ENCODE measurements at places on chromosomes 2 and 18.

GRCh38 chr2:24863641-24864040 lies 56.4 kb downstream of the ADCY3 start:
- no peak for DNase-seq

DNA sequence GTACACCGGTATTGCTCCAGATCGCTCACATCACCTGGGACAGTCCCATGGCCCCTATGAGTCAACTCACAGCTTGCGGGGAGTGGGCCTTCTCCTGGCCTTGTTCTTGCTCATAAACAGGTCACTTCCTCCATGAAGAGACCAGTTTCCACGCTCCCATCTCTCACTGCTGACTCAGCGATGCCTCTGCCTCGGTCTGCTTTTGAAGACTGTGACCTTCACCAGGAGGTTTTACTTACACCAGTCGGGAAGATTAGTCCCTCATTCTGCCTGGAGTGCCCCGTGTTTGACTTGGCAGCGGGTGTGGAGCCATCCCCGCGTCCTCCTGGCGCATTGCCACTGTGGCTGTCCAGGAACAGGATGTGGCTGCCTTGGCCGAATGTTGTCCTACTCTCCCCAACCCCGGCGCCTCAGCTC lies 159.8 kb downstream of the RHBDD1 start:
- DNase-seq: no peak

DNA sequence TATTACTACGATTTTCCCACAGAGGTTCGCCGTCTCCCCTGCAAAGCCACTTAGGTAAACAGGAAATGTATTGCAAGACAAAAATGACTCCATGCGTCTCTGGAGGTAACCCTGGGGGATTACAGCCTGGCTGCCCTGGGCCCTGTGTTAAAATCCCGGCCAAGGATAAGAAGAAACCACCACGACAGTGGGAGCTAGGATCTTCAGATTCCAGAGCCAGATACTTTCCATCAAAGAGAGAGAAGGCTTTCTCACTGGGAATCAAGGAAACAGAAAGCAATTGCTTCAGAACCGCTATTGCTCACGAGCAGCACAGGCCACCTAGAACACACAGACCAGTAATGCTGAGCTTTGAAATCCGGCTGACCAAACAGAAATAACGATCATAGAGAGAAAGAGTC lies 97.9 kb upstream of the ZNF516 start:
- DNase-seq: no peak

DNA sequence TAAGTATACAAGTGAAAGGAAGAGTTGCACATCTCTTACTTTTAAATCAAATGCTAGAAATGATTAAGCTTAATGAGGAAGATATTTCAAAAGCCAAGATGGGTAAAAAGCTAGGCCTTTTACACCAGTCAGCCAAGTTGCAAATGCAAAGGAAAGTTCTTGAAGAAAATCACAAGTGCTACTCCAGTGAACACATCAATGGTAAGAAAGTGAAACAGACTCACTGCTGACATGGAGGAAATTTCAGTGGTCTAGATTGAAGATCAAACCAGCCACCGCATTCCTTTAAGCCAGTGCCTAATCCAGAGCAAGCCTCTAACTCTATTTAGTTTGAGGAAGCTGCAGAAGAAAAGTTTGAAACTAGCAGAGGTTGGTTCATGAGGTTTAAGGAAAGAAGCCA lies 79.1 kb downstream of the RBBP8 start:
- DNase-seq: no peak

DNA sequence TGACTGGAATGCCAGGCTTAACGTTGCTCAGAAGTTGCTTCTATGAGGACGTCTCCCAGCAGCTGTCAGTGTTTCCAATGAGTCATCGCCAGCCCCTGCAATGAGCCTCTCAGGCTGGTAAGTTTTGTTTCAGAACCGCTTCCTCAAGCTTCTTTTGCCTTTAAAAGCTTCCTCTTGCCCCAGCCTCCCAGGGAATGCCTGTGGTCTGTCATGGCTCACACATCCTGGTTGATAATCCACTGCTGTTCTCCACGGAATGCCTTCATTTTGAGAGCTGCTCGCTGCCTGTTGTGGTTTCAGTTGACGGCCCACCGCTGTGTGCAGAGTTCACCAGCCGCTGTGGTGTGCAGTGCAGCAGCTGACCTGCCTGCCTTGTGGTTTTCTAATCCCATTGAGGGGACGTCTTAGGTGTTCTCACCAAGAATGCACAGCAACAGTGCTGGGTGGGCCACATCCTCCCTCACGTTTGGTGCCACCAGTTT lies 96.4 kb downstream of the RTP5 start:
- peak; percentile 36 for DNase-seq

DNA sequence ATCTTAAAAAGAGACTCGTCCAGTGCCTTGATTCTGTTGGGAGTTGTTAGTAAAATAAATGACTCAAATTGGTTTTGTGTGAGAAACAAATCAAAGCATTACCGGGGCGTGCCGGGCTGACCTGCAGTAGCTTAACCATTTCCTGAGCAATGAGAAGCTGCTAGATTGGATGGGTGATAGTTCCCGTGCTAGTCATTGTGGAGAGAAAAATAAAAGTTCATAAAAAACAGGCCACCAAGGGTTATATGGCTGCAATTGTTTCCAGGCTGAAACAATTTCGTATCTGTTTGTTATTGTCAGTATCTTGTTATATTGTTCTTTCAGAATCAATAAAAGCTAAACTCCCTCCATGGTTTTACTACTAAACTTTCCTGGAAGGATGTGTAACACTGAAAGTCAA lies 314.4 kb downstream of the MTX2 start:
- DNase-seq: no peak

GRCh38 chr2:238518172-238518820 lies 91.6 kb downstream of the ASB1 start:
- no peak for DNase-seq

DNA sequence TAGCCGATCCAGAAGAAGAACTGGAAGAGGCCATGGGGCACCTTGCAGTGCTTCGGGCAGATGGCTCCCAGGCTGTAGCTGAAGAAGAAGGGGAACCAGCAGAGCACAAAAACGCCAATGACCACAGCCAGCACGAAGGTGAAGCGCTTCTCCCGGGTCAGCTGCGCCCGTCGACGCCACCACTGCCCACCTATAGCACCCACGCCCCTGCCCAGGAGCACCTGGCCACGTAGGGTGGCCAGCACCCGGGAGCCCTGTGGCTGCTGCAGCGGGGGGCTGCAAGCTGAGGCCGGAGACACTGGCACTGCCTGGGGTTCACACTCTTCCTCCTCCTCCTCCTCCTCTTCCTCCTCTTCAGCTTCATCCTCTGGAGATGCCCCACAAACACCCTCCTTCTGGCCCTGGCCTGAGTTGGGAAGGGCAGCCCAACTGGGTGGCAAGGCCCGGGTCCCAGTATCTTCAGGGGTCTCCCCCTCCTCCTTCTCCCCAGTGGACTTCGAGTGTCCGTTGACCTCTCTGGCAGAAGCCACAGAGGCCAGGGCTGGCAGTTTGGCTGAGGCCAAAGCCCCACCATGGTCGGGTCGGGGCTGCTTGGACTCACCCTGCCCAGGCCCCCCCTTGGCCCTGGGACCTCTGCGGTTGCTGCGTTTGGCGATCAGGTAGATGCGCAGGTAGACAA lies 1.3 kb downstream of the ADRA2B start:
- no peak for DNase-seq

GRCh38 chr18:23380001-23380550 lies 73.0 kb upstream of the RIOK3 start:
- DNase-seq: no peak

GRCh38 chr2:217412277-217412676 lies 552.4 kb upstream of the TNP1 start:
- DNase-seq: no peak

DNA sequence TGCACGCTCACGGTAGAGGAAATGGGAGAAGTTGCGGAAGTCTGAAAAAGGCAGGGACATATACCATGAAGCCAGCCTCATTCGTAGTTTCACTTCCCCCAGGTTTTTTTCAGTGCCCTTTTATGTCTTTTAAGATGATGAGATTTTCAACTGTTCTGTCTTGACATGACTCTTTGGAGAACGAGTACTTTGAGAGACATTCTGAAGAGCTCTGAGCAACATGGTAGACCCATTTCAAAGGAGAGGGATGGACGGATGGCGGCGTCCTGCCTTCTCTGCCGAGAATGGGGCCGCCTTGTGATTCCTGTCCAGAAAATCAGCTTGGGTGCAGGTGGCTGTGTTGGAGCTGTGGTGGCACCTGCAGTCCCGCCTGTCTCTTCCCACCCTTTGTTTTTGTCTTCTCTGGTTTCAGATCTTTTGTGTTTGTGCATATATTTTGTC lies 41.7 kb downstream of the SH3BP4 start:
- no peak for DNase-seq

GRCh38 chr2:6692819-6693218 lies 172.9 kb downstream of the CMPK2 start:
- no peak for DNase-seq

DNA sequence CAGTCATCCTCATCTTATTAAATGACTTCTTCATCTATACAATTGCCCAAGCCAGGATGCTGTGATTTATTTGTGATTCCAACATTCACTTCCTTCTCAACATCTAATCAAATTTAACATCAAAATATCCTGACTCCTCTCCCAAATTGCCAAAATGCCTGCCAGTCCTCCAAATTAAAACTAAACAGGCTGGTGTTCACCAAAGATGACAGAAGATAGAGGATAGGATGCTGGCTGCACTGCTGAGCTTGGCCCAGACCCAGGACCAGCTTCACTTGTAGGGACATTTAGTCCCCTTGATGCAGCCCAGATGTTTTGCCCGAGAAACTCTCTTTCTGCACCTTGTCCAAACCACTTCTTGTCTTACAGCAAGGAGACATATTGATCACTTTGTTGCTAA lies 540.0 kb upstream of the CNTNAP5 start:
- DNase-seq: no peak

GRCh38 chr2:152094014-152094413 lies 4.8 kb downstream of the CACNB4 start:
- DNase-seq: no peak

GRCh38 chr2:241750076-241750840 lies 15.8 kb downstream of the D2HGDH start:
- DNase-seq: no peak

DNA sequence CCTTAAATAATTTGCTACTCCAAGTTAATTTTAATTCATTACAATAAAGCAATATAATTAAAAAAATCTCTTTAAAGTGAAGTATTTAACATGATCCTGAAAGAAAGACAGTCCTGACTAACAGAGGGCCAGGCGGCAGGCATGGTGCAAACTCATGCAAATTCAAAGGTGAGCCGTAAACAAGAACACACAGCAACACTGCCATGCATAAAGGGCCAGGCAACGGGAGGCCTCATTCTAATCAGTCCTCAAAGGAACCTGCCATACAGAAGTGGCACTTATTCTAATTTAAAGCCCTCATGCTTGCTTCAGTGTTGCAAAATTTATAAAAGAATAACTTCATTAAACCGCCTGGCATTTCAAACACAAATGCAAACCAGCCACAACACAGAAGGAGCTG lies 277.0 kb downstream of the ZNF521 start:
- DNase-seq: no peak

- no peak for DNase-seq
Observed at GRCh38 chr2:231161877-231162329, 36.5 kb upstream of the ARMC9 start.

GRCh38 chr2:125526093-125526492 lies 1129.9 kb upstream of the GYPC start:
- no peak for DNase-seq

DNA sequence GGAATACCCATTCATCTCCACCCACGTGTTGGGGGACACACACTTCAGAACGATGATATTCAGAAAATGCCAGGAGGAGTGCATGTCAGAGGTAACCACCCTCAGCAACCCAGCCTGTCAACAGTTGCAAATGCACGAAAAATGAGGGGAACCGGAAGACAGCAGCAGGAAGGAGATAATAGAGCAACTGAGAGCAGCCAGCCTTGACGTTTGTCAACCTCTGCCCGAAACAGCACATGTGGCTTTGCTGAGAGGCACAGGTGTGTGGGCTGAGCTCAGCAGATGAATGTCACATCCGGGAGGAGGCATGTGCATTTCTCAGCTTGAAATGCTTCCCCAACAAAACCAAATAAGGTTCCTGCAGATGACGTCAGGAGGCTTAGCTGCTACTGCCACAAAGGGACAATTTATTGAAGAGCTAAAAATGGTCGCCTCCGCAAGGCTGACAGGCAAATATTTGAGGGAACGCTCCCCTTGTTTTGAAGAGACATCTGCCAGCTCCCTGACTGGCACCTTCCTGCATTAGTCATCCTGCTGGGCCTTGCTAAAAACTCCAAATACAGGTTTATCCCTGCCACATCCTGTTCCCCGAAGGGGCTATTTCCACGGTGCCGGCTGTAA lies 419.0 kb downstream of the NBAS start:
- no peak for DNase-seq

DNA sequence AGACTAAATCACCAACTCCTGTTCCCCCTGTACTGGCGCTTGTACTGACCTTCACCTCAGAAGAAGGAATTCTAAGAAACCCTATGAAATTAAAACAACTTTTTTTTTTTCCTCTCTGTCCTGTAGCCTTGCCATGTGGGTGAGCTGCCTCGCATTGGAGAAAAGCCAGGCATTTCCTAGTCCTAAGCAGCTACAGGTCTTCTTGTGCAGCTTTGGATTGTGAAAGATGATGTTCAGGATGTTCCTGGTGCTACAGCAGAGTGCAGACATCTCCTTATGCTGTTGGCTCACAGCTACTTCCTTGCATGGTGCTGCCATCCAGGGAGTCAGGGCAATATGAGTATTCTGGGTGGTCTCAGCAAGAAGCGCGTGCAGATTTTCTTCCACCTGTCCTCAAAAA lies 11.9 kb downstream of the PIK3C3 start:
- DNase-seq: no peak

DNA sequence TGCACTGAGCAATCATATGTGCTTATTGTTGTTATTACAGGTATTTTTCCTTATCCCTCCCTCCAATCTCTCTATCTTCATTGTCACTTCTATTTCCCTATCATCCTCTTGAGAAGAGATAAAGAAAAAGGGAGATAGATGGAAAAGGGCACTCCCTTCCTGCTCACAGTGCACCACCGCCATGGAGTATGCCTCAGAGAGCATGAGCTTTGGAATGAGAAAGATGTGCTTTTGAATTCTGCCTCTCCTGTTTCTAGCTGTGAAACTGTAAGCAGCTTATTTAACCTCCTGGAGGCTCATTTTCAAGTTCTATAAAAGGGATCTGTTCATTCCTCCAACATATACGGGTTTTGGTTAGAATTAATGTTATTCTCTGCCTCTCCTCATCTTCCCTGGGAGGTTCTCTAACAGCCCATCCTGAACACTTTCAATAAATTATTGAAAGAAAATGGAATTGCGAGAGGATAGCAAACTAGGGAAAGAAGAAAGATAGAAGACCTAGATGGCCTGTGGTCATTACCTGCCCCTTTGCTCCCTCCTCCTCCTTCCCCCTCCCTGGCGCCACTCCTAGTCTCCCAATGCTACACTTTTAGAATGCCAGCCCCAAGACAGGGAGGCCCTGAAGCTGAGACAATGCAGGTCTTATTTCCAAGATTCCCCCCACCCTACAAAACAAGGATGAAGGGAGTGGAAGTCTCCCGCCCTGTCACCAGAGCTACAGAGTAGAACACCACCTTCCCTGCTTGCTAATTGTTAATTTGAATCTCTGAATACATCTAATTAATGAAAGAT lies 37.8 kb downstream of the FIGN start:
- no peak for DNase-seq

DNA sequence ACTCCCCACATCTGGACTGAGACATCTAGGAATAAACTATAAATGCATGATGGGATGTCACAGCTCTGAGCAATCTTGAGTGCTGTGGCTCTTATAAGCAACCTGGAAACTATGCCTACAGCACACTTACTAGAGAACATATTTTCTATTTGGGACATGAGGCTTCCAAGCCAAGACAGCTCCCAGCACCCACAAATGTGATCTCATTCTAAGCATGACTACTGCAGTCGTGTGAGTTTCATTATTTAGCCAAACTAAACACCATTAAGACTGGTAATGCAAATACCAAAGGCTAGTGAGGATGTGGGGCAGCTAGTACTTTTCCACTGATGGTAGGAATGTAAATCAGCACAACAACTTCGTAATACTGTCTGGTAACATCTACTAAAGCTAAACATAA lies 72.5 kb downstream of the RTTN start:
- DNase-seq: no peak
